ENCODE measurements at places on chromosomes 2 and 18. TPM values are rescaled to one million over a fixed set of nuclear protein-coding genes. Genes with fewer than 3 reads are reported as not detected.

- H3K4me3 ChIP-seq, result peak overlapping the region; percentile 64
- H3K27ac ChIP-seq, result peak overlapping the region; percentile 48
- H3K36me3 ChIP-seq, result no peaks in the 10 kb centered on the region
- H3K4me1 ChIP-seq, result peaks cover 14% of the 10 kb centered on the region
These were observed 1.4 kb downstream of the CYRIA start for GRCh38 chr2:16664052-16664731.

- no peak for DNase-seq
- H3K27me3 ChIP-seq, result peaks cover 44% of the 10 kb centered on the region
- H3K36me3 ChIP-seq, result no peaks in the 10 kb centered on the region
- H3K4me1 ChIP-seq, result peaks cover 9% of the 10 kb centered on the region
- no peak overlapping the region for H3K27ac ChIP-seq
- H3K4me3 ChIP-seq, result no peak overlapping the region
These were observed 5.2 kb downstream of the EML6 start for GRCh38 chr2:54728669-54729120.

- H3K27ac ChIP-seq, result no peak overlapping the region
- H3K4me1 ChIP-seq, result no peaks in the 10 kb centered on the region
- H3K27me3 ChIP-seq, result no peaks in the 10 kb centered on the region
- DNase-seq, result no peak
- H3K4me3 ChIP-seq, result no peak overlapping the region
- no peaks in the 10 kb centered on the region for H3K36me3 ChIP-seq
These were observed 615.8 kb upstream of the SYT4 start for GRCh38 chr18:43893001-43893637.

- peaks cover 23% of the 10 kb centered on the region for H3K27me3 ChIP-seq
- H3K36me3 ChIP-seq, result no peaks in the 10 kb centered on the region
- no peak for DNase-seq
- H3K4me1 ChIP-seq, result no peaks in the 10 kb centered on the region
These were observed 9.4 kb downstream of the ADAM23 start for GRCh38 chr2:206452750-206453149.

- no peak overlapping the region for H3K4me3 ChIP-seq
- no peak for DNase-seq
- no peaks in the 10 kb centered on the region for H3K36me3 ChIP-seq
- H3K27ac ChIP-seq, result no peak overlapping the region
- H3K27me3 ChIP-seq, result peaks cover 20% of the 10 kb centered on the region
- H3K4me1 ChIP-seq, result no peaks in the 10 kb centered on the region
These were observed 14.1 kb downstream of the AGAP1 start for GRCh38 chr2:235507928-235508327.

FER1L5 gene
- total RNA-seq, result not detected

GRCh38 chr2:30239308-30239985 is 8.1 kb downstream of the LBH start:
- peaks cover 89% of the 10 kb centered on the region for H3K4me1 ChIP-seq
- peak overlapping the region; percentile 97 for H3K27ac ChIP-seq
- no peaks in the 10 kb centered on the region for H3K27me3 ChIP-seq
- DNase-seq, result peak; percentile 88
- H3K4me3 ChIP-seq, result peak overlapping the region; percentile 78
- peaks cover 86% of the 10 kb centered on the region for H3K36me3 ChIP-seq

KCMF1 gene
- 101 TPM for total RNA-seq

GRCh38 chr2:67570611-67571010 is 173.5 kb downstream of the ETAA1 start:
- no peaks in the 10 kb centered on the region for H3K27me3 ChIP-seq
- no peak overlapping the region for H3K27ac ChIP-seq
- H3K4me1 ChIP-seq, result no peaks in the 10 kb centered on the region
- no peak overlapping the region for H3K4me3 ChIP-seq

DNA sequence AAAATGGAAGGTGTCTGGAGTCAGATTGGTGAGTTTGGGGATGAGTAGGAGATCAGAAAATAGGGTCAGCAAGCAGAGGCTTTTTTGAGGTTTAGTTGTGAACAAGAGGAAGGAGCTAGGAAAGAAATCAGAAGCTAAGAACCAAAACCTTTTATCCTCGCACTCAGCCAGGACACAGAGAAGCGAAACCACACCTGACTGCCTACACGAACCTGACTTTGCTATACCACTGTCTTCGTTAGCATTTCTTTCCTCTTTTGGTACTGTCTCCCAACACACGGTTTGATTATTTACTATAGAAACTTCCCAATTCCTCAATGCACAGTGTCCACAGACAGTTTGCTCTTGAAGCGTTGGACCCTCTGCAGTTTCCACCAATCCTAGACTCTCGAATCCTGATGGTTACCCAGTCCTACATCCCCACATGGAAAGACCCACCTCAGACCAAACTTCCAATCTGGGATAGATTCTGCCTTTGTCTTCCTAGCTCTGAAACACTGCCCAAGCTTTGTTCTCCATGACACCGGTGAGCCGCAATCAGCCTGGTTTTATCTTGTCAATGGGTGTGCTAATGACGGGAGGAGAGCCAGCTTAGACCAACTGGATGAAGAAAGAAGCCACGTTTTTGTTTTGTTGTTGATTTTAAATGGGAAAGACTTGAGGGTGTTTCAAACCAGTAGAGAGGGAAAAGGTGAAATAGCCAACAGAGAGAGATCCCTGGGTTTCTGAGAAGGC is 137.4 kb downstream of the CABLES1 start:
- H3K4me3 ChIP-seq, result no peak overlapping the region
- peaks cover 38% of the 10 kb centered on the region for H3K36me3 ChIP-seq
- no peak overlapping the region for H3K27ac ChIP-seq
- no peak for DNase-seq

DNA sequence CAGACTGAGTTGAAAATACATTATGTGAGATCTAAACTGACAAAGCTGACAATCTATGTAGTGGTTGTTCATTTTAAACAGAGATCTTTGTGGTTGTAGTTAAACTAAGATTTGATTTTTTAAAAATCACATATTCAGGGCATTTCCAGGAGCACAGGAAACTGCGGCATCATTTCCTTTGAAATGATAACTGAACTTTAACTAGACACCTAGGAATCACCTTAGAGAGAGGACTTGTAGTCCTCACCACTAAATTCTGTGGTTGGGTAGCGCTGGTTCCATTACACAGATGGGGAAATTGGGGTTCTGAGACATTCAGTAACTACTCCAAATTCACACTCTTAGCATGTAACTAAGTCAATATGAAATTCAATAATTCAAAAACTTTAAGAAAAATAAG is 96.0 kb upstream of the TRIB2 start:
- H3K4me1 ChIP-seq, result peaks cover 25% of the 10 kb centered on the region
- H3K27me3 ChIP-seq, result no peaks in the 10 kb centered on the region
- peak; percentile 2 for DNase-seq
- H3K36me3 ChIP-seq, result no peaks in the 10 kb centered on the region
- H3K4me3 ChIP-seq, result no peak overlapping the region
- no peak overlapping the region for H3K27ac ChIP-seq

GRCh38 chr2:152635635-152636298 is 81.5 kb downstream of the PRPF40A start:
- no peaks in the 10 kb centered on the region for H3K27me3 ChIP-seq
- peak; percentile 75 for DNase-seq
- no peaks in the 10 kb centered on the region for H3K36me3 ChIP-seq
- no peak overlapping the region for H3K27ac ChIP-seq
- no peaks in the 10 kb centered on the region for H3K4me1 ChIP-seq

RNF25 gene
- 14.7 TPM for total RNA-seq

- H3K27ac ChIP-seq, result no peak overlapping the region
- H3K36me3 ChIP-seq, result no peaks in the 10 kb centered on the region
- peaks cover 31% of the 10 kb centered on the region for H3K27me3 ChIP-seq
- no peak overlapping the region for H3K4me3 ChIP-seq
- no peak for DNase-seq
These were observed 195.8 kb downstream of the MTX2 start for GRCh38 chr2:176464886-176465564.

GRCh38 chr18:63681449-63682340 is 20.0 kb upstream of the SERPINB3 start:
- H3K4me3 ChIP-seq, result no peak overlapping the region
- H3K4me1 ChIP-seq, result no peaks in the 10 kb centered on the region
- peaks cover 3% of the 10 kb centered on the region for H3K27me3 ChIP-seq
- H3K36me3 ChIP-seq, result no peaks in the 10 kb centered on the region

DNA sequence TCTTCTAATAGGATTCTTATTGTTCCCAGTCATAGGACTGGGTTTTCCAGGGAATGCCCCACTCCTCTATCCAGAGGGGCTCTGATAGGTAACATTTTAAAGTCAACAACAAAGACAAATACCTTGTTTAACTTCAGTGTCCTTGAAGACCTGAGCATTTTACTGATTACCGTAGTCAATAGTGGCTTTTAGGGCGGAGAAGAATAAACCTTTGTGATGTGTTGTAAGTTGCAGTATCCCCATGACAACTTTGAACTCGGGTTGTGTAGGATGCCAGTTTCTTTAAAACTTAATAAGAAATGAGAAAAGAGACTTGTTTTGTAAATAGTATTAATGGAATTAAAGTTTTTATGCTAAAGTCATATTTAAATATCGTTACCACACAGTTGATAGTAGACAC is 6.0 kb downstream of the GATA6 start:
- DNase-seq, result no peak
- peaks cover 4% of the 10 kb centered on the region for H3K4me1 ChIP-seq
- H3K4me3 ChIP-seq, result no peak overlapping the region
- no peaks in the 10 kb centered on the region for H3K36me3 ChIP-seq
- no peak overlapping the region for H3K27ac ChIP-seq

DNA sequence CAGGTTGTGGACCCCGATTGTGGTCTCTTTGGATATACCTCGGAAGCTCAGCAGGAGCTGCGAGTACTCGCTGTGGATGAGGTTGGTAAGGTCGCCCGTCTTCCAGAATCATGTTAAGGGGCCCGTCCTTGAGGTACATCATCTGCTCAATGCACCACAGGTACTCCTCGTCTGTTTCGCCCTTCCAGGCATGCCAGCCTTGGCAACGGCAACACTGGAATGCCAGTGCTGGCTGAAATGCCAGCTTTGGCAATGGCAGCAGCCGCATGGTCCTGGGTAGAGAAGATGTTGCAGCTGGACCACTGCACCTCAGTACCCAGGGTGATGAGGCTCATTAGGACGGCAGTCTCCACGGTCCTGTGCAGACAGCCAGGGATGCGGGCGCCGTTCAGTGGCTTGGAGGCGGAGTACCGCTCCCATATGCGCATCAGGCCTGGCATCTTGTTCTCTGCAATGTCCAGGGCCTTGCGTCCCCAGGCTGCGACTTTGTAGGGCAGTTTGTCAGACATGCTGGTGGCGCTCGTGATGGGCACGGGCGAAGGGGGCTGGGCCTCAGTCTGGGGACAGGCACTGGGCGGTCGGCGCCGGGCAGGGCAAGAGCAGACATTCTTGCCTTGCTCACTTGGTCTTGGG is 122.2 kb upstream of the NXPH2 start:
- no peak overlapping the region for H3K4me3 ChIP-seq
- no peak for DNase-seq
- H3K27me3 ChIP-seq, result no peaks in the 10 kb centered on the region

DNA sequence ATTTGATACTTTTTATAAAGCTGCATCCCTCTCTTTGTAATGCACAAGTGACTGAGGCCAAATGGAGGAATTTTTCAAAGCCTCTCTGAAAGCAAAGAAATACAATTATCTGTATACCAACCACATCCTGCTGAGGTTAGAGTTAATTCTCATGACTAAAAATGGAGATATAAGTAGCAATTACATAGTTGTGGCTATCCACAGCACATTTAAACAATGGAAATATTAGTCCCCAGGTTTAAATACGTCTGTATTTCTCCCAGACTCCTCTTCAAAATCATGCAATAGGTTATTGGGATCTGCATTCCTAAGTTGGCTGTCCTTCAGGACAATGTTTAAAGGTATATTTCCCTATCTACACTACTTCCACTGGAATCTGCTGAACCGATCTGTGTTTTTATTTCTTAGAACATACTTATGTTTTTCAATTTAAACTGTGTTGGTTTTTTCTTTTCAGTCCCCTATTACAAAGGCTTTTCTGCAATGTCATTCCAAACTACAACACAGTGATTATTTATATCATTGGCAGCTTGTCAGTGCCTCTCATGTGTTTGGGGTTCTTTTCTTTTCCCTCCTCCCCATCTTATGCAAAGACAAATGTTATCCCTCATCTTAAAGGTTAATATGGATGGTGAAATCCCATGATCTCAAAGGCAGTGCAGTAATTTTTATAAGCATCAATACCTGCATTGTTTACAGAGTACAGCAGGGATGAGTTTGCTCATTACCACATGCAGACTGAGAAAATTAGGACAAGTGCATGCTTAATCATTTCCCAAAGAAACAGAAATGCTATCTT is 134.8 kb upstream of the FSHR start:
- H3K4me1 ChIP-seq, result no peaks in the 10 kb centered on the region
- no peak overlapping the region for H3K27ac ChIP-seq
- no peak overlapping the region for H3K4me3 ChIP-seq
- no peak for DNase-seq
- no peaks in the 10 kb centered on the region for H3K27me3 ChIP-seq
- no peaks in the 10 kb centered on the region for H3K36me3 ChIP-seq

DNA sequence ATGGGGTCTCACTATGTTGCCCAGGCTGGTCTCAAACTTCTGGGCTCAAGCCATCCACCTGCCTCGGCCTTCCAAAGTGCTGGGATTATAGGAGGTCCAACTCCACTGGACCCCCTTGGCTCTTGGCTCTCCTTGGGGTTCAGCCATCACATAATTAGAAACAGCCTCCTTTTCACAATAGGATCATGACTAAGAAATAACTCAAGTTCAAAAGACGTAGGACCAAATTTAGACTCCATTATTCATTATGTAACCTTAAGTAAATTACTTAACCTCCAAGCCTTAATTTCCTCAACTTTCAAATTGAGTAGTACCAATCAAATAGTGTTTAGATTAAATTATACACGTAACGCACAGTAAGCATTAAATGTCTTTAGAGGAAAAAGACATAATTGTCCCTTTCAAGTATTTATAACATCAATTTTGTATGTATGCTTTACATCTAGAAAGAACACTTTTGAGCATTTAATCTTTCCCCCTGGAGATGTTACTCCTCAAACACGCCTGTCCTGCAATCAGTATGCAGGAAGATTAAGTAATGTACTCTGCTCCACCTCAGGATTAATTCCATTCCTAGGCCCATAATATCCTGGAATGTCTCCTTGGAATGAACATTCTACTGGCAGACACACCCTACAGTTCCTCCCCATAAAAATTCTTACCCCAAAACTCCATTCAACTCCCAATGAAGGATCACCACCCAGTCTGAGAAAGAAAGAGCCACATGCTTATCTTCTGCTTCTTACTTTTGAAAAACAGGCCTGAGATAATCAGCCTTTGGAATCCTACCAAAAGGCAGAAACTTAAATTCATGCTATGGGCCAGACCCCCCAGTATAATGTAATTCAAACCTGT is 49.1 kb downstream of the COBLL1 start:
- peaks cover 3% of the 10 kb centered on the region for H3K27me3 ChIP-seq
- no peak for DNase-seq
- no peaks in the 10 kb centered on the region for H3K4me1 ChIP-seq
- no peak overlapping the region for H3K27ac ChIP-seq
- H3K36me3 ChIP-seq, result no peaks in the 10 kb centered on the region

- H3K27me3 ChIP-seq, result peaks cover 9% of the 10 kb centered on the region
- H3K4me1 ChIP-seq, result no peaks in the 10 kb centered on the region
- H3K27ac ChIP-seq, result no peak overlapping the region
- H3K36me3 ChIP-seq, result no peaks in the 10 kb centered on the region
- no peak overlapping the region for H3K4me3 ChIP-seq
These were observed 8.7 kb upstream of the SERPINB13 start for GRCh38 chr18:63578357-63578958.

CTAGE1 gene
- not detected for total RNA-seq

GRCh38 chr18:63433334-63433866 is 11.1 kb upstream of the VPS4B start:
- no peaks in the 10 kb centered on the region for H3K4me1 ChIP-seq
- peaks cover 18% of the 10 kb centered on the region for H3K27me3 ChIP-seq
- H3K4me3 ChIP-seq, result no peak overlapping the region
- DNase-seq, result no peak
- H3K36me3 ChIP-seq, result no peaks in the 10 kb centered on the region

GRCh38 chr2:71530211-71530610 is 76.8 kb downstream of the DYSF start:
- H3K4me3 ChIP-seq, result no peak overlapping the region
- H3K4me1 ChIP-seq, result no peaks in the 10 kb centered on the region
- H3K27me3 ChIP-seq, result peaks cover 11% of the 10 kb centered on the region
- H3K36me3 ChIP-seq, result no peaks in the 10 kb centered on the region
- DNase-seq, result no peak

All from activated CD8-positive, alpha-beta T cell treated with anti-CD3 and anti-CD28 coated beads for 36 hours (primary cell).